ENCODE measurements at places on chromosomes 3 and 15.

DNA sequence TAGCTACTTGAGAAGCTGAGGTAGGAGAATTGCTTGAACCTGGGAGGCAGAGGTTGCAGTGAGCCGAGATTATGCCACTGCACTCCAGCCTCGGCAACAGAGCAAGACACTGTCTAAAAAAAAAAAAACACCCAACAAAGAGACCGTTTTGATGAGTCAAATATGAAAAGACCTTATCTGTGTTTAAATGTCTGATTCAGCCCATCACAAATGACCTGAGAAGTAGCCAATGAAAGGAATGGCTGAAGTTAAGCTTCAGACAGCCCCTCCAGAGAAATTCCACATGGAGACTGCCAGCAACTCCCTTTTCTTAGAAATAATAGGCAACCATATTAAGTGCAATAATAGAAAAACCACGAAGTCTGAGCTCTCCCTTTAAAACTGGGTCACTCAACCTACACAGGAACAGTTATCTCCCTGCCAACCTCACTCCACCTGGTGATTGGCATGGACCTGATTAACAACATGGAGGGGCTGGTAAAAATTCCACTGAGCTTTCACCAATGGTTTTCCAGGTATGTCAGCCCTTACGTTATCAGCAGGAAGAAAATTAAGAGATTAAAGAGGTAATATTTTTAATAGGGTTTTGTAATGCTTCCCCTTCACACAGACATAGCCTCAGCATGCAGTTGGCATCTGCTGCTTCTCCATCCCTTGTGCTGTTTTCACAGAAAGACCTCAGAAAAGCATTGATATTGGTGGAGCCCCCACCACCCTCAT lies 238.1 kb upstream of the STT3B start:
- no peak for DNase-seq

DNA sequence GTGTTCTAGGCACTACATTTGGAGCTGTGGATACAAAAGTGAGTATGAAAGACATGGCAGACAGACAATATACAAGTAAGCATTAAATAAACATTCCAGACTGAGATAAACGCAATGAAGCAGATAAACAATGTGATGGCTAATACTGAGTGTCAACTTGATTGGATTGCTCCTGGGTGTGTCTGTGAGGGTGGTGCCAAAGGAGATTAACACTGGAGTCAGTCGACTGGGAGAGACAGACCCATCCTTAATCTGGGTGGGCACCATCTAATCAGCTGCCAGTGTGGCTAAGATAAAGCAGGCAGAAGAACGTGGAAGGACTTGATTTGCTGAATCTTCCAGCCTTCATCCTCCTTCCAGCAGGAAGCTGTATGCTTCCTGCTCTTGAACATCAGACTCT lies 77.2 kb downstream of the CADPS start:
- DNase-seq, result no peak

DNA sequence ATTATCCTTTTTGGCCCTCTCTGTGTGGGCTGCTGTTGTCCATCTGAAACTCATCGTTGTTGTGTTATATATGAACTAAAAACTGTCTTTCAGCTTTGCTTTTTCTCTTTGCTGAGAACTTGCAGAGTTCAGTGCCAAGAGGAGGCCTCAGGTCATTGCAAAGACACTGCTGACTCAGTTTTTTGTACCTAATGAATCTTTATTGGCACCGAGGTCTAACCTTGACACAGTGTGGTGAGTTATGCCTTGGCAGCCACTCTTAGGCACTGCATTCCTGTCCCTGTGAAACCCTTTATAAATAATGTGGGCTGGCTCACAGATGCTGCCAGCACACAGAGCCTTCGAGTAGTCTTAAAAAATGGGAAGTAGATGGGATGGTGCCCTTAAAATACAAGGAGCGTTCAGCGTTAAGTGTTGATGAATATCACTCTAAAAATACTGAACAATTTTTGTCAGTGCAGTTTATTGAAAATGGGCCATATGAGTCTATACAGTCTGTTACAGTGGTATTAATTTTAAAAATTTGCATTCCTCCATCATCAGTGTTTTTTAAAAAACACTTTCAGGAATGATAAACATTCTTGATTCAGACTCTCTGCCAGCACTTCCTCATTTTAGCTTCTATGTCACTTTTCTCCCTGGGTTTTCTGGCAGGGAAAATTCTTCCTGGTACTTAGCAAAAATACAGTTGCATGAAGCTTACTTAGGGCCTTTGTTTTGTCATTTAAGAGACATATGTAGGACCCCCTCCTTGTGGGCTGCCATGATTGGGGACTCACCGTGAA lies 234.1 kb downstream of the CACNA2D3 start:
- no peak for DNase-seq

DNA sequence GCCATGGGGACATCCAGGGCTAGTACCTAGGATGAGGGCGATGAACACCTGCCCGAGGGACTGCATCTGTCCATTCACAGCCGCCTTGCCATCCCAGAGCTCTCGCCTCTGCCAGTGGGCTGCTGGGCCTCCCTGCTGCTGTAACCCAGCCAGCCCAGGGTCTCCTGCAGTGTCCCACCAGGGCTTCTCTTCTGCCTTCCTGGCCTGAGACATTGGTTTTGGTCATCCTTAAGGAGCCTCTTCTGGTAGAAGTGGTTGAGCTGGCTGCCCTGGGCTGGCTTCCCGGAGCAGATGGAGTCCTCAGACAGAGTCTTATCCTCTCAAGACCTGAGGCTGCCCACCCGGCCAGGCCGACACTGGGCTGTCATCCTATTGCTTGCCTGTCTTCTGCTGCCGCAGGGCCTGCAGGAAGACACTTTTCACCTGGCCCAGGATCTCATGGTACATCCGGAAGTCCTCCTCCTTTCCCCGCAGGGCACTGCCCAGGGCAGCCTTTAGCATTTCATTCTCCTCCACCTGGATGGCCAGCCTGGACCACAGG lies 6.1 kb upstream of the HHATL start:
- DNase-seq, result no peak

- DNase-seq, result no peak
Measured at GRCh38 chr3:142356818-142357217, 91.0 kb downstream of the XRN1 start.

DNA sequence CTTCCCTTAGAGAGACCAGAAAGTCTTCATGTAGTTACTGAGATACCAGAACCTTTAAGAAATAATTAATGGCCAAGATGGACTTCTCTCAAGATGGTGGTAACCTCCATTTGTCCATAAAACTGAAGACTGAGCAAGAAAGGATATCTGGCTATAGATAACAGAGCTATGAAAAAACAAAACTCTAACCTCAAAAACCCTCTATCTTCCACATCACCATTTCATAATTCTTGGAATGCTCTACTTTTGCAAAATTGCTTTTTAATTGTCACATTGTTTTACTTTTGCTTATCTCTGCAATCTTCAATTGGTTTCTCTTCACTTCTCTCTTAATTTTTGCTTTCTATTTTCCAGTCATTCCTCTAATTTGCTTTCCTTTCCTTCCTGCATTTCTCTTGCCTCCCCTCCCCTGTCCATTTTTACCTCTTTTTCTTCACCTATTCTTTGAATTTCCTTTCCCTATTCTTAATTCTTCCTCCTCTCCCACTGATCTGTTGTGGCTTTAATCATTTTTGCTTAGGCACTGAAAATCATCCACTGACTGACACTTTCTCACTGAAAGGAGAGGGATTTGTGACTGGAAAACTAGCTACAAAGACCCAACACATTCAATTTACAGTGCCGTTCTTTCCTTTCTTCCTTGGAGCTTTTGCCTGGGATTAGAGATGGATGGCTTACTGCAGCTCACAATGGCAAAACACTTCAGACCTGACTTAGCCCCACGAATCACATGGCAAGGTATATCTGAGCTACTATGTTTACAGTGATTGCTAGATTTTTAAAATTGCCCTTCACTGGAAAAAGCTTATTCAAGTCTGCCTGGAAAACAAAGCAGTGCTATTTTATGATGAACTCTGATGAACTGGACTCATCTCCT lies 242.8 kb downstream of the CHST2 start:
- DNase-seq, result no peak

GRCh38 chr3:8283193-8283592 lies 218.4 kb upstream of the LMCD1 start:
- no peak for DNase-seq

- no peak for DNase-seq
Measured at GRCh38 chr15:100043068-100043641, 298.6 kb downstream of the ADAMTS17 start.

DNA sequence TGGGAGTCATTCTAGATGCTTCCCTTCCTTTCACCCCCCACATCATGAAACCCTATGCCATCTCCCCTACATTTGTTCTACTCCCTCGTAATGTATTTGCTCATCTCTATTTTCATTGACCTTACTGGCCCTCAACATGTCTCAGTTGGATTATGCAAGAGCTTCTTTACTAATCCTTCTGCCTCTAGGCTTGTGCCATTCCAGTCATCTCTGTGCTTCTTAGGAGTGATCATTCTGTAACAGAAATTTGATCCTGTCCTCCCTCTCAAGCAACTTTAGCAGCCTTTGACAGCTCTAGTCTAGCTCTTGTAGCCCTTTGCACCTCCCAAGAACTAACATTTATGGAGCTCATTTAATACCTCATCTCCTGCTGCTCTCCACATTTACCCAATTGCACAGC lies 64.7 kb downstream of the ISL2 start:
- no peak for DNase-seq

- DNase-seq, result no peak
Measured at GRCh38 chr3:185332026-185332735, 30.8 kb upstream of the MAP3K13 start.

- DNase-seq, result no peak
Measured at GRCh38 chr15:76006136-76006778, 6.0 kb downstream of the NRG4 start.

- no peak for DNase-seq
Measured at GRCh38 chr3:142947352-142947751, 16.1 kb downstream of the PAQR9 start.

DNA sequence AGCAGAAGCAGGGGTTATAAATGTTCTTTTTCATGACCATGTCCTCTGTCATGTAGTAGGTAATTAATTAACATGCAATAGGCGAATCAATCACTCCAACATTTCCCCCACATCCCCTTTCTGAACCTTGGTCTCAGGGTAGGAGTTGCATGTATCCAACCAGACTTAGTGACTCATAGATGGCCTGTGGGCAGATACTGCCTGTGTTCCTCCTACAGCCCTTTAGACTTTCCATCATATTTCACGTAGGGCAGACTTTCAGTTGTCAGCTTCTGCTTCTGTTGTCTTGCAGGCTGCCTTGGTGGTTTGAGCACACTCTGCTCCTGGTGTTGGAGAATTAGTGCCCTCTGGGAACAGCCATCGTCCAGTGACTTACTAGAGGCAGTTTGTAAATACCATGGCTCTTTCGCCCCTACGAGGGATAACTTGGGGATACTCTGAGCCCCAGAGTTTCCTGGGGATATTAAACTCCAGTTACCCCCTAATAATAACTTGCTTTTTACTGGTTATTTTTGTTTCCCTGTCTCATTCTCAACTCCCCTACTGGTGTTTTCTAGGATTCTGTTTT lies 244.4 kb downstream of the EDEM1 start:
- no peak for DNase-seq

DNA sequence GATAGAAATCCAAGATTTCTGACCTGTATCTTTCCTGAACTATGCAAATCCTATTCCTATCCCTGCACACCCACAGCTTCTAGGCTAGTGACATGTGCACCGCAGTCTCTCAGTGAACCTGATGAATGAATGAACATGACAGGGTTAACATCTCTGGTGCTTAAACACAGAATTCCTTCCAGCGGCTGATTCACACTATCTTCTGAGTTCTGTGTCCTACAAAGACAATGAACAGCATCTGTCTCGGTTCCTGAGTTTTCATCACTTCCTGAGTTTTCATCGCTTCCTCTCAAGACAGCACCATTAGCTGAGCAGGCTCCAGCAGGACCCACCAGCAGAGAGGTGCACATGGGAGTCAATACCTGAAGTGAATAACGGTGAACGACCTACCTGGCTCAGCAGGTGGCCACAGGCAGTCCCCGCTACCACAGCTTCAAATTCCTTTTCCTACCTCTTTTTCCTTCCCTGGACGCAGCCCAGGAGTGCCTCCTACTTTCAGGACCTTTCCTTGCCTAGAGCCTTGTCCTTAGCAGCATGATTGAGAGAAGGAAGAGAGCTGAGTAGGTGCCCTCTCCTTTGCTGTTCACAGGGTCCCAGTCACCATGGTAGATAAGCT lies 113.5 kb downstream of the IGF2BP2 start:
- no peak for DNase-seq

DNA sequence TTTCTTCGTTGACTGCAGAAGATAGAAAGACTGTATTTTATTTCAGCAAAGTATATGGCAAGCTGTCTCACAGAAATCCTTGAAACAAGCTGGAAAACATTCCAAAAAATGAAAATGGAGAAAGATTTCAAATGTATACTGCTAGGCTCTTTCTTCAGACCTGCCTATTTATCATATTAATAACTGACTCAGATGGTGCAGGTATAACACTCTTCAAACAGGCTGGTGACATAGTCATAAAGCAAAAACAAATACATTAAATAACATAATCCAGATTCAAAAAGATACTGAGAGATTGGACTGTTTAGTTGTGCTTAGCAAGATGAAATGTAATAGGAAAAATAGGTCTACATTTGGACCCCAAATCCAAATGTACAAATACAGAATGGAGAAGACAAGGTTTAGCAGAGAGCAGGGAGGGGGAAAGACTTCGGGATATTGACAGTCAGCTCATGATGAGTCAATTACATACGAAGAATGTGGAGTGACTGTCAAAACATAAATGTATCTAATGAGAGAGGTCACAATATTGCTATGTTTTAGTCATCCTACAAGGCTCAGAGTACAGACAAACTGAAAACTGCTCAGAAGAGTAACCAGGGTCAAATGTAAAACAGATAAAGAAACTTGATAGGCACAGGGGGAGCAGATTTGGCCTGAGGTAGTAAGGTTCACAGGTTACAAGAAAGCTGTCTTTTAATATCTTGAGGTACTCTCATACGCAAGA lies 88.7 kb downstream of the DMXL2 start:
- no peak for DNase-seq

GRCh38 chr3:50314342-50314741 lies 8.2 kb downstream of the HYAL2 start:
- no peak for DNase-seq

DNA sequence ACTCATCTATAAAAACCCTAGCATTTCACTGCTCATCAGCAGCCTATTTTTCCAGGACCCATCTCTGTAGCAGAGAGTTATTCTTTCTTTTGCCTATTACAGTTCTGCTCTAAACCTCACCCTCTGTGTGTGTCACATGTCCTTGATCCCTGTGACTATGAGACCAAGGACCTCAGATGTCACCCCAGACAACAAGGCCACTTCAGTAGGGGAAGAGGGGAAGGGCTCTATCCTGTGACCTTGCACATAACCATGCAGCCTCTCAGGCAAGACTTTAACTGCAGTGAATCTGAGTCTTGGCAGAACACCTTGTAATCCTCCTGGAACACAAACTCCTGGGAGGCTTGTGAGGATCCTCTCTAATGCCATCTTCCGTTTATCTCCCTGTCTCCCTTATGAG lies 4.4 kb upstream of the ZNF589 start:
- no peak for DNase-seq

GRCh38 chr15:99110581-99111320 lies 5.9 kb downstream of the SYNM start:
- no peak for DNase-seq

All from CD8-positive, alpha-beta memory T cell (primary cell).